Neural progenitor cell (in vitro differentiated cells): ENCODE measurements at places on chromosomes 11 and 22.

- no peak for DNase-seq
Observed at GRCh38 chr22:39725351-39726035, 154.9 kb downstream of the CACNA1I start.

GRCh38 chr11:84014539-84014938 lies 728.4 kb upstream of the CCDC90B start:
- DNase-seq = no peak

DNA sequence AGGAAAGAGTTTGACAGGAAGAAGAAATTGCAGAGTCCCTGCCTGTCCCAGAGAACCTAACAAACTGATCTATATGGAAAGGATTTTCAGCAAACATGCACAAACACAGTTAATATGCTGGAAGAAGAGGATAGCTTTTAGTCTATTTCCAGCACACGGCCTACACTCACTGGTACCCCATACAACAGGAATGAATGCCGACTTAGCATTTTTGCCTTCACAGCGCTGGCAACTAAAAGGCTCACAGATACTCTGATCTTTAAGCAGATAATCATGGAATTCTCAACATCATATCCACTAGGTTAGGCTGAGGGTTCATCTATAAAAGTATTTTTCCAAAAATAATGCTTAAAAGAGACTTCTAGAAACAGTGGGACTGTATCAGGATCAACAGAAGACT lies 9.8 kb upstream of the TUBA8 start:
- no peak for DNase-seq

GRCh38 chr11:121722431-121723245 lies 269.9 kb upstream of the SORL1-AS1 start:
- peak; percentile 82 for DNase-seq

GRCh38 chr11:72144807-72145565 lies 9.5 kb downstream of the FOLR3 start:
- DNase-seq = no peak

GRCh38 chr11:127873478-127873877 lies 713.9 kb downstream of the ETS1 start:
- DNase-seq = no peak

DNA sequence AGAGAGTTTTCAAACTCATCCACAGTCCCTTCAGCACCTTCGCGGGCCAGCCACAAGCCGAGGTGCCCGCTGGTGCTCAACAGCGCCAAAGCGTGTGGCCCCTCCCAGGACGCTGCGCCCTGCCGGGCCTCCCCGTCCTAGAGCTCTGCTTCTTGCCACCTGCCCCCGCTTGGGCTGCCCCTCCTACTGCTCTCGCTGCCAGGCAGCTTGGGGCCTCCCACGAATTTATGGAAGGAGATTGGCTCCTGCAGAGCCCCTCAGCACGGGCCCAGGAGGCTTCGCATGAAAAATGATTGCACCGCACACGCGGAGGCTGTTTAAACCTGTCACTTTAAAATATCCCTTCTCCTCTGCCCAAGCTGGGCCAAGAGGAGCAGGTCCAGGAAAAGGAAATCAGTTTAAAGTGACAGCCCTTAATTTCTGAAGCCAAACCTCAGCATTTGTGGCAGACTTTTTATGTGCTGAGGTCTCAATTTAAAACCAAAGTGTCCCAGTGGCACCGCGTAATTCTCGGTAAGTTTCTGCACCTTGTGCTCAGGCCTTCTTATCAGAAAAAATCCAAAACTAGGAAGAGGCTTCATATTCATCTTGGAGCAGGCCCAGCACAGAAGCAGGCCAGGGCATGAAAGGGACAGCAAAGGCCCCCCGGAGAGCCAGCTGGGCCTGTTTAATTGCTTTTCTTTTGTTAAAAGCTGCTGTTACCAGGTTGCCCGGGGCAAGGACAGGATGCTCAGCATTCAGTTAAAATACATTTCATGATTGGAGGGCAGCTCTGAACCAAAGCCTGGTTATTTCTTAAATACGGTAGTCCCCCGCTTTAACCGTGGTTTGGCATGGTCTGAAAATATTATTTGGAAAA lies 303.6 kb downstream of the OPCML start:
- DNase-seq = peak; percentile 84

- peak; percentile 28 for DNase-seq
Observed at GRCh38 chr11:126113515-126113957, 50.9 kb upstream of the CDON start.

GRCh38 chr11:66881927-66882452 lies 25.1 kb downstream of the LRFN4 start:
- no peak for DNase-seq

GRCh38 chr11:103649401-103649895 lies 387.0 kb upstream of the DDI1 start:
- no peak for DNase-seq

- peak; percentile 68 for DNase-seq
Observed at GRCh38 chr11:67240576-67241389, 25.5 kb upstream of the GRK2 start.

DNA sequence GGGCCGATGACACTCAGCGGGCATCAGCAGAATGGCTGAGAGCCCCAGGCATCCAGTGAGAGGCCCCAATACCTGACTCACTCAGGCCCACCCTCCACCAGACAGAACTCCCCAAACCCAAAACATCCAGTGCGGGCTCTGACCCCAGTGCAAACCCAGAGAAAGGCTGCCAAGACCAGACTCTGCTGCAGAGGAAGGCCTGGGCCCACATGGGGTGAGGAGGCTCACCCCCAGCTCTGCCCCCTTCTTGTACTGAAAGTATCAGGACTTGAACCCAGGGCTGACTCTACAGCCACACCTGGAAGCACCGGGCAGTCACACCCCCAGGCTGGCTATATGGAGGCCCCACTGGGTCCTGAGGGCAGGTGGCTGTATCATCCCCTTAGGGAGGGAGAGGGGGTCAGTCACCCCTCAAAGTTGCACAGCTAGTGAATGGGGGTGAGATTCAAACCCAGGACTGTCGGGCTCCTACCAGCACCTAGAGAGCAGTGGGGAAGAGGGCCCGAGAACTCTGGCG lies 49.3 kb downstream of the IGLL1 start:
- DNase-seq = no peak
